ENCODE measurements at places on chromosomes 3 and 15. TPM values are rescaled to one million over a fixed set of nuclear protein-coding genes. Genes with fewer than 3 reads are reported as not detected.

The CFAP100 gene
- total RNA-seq = 0.44 TPM

The GNAT1 gene
- 0.42 TPM for total RNA-seq

The BAHD1 gene
- 17.4 TPM for total RNA-seq

The GLDN gene
- 1.7 TPM for total RNA-seq

The HCLS1 gene
- 1.3 TPM for total RNA-seq

The COL6A6 gene
- total RNA-seq = 0.40 TPM

The CAPN3 gene
- 1.5 TPM for total RNA-seq

The PRICKLE2 gene
- 8.2 TPM for total RNA-seq

The PARP16 gene
- total RNA-seq = 4.1 TPM

The PLAAT1 gene
- total RNA-seq = 9.2 TPM

The CA12 gene
- total RNA-seq = 4.3 TPM

The ZBTB11 gene
- total RNA-seq = 13.2 TPM

The FILIP1L gene
- 2.1 TPM for total RNA-seq

The CHRM5 gene
- not detected for total RNA-seq

The TAGLN3 gene
- total RNA-seq = 3.0 TPM

The CLRN1 gene
- not detected for total RNA-seq

The ZMYND10 gene
- 1.4 TPM for total RNA-seq

The UNC13C gene
- total RNA-seq = 20.3 TPM

The SAMD7 gene
- not detected for total RNA-seq

The MAGEF1 gene
- total RNA-seq = 63.2 TPM

The SMCO1 gene
- not detected for total RNA-seq

The ALDH1L1 gene
- 1.5 TPM for total RNA-seq
